ENCODE measurements at places on chromosomes 7 and 10.

GRCh38 chr7:116940689-116941370 is 12.5 kb upstream of the ST7 start:
- DNase-seq: peak; percentile 29

- DNase-seq: no peak
Observed at GRCh38 chr7:38025815-38026214, 105.4 kb downstream of the EPDR1 start.

GRCh38 chr10:84355106-84355505 is 26.7 kb downstream of the CCSER2 start:
- DNase-seq: no peak

DNA sequence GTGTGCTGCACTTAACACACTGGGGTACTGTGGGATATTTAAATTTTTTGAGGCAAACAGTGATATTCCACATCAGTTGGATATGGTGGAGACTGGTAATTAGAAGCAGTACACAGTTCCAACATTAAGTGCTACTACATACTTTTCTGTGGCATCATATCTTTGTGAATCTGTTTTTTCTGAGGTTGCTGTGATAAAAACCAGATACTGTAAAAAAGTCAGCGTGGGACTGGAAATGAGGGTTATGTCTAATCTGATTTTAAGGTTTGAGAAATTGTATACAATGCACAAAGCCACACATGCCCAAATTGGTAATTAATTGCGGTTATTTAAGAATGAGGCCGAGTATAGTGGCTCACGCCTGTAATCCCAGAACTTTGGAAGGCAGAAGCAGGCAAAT is 41.2 kb downstream of the TBC1D12 start:
- no peak for DNase-seq

DNA sequence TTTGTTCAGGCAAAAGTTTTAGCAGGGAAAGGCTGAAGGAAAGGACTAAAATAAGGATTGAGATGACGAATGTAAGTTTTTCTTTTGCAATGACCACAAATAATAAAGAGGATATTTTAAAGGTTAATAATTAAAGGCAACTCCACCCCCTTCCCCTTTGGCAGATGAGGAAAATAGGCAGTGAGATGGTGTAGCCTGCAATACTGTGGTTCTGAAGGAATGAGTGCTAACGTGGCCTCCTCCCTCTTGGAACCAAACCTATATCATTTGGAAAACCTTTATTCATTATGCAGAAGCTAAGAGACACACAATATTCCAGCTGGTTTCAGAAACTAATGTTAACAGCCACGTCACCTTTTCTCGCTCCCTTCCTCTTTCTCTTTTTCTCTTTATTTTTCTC is 70.9 kb upstream of the COL1A2 start:
- DNase-seq: no peak

Data from activated CD4-positive, alpha-beta T cell treated with anti-CD3 and anti-CD28 coated beads, Interleukin-2, amount 10 ng/mL, durations not matched to agents 24 days and 14 days (primary cell).